ENCODE measurements at places on chromosomes 13 and 19.

GRCh38 chr13:114095486-114095885, 36.9 kb downstream of the RASA3 start:
- DNase-seq, result no peak

GRCh38 chr19:3508771-3509535, 2.8 kb downstream of the FZR1 start:
- no peak for DNase-seq

- DNase-seq, result peak; percentile 4
Observed at GRCh38 chr13:105343134-105343806, 1192.2 kb downstream of the EFNB2 start.

DNA sequence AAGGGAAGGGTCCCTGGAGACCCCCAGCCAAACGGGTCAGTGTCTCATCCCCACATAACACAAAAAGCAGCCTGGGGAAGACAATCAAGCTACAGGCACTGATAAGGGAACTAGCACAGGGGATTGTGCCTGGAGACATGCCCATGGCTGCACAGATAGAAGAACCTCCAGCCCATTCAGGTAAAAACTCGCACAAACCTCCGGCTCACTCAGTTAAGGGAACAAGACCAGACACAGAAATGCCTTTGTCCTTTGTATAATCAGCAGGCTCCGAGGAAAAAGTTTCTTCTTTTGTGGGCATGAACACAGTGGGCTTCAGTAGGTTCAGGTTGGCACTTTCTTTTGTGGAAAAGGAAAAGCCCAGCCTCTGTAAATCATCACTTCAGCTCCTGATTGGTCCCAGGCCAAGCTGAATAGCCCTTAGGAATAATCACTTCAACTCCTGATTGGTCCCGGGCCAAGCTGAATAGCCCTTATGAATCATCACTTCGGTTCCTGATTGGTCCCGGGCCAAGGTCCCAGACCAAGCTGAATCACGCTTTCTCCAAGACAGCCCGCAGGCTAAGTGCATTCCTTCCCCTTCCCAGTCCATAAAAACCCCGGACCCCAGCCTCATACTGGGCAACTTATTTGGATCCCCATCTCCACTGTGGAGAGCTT, 5.0 kb upstream of the ZNF230 start:
- no peak for DNase-seq

GRCh38 chr13:72617951-72618350, 109.5 kb downstream of the MZT1 start:
- DNase-seq, result no peak

DNA sequence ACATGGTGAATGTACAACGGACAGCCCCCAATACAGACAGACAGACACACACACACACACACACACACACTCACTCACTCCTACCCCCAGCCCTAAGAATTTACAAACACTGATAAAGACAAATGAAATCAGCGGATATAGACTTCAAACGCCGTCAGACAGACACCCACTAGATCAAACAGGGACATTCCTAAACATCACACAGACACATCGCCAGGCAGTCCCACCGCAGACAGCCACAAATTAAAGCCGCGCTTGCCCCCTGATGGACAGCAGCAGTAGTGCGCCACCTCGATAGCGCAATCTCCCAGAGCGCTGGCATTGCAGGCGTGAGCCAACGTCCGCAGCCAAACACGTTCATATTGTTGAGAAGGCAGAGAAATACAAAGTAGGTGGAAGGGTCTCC, 24.7 kb upstream of the ADGRE1 start:
- peak; percentile 38 for DNase-seq

GRCh38 chr13:77184455-77184854, 142.4 kb downstream of the MYCBP2 start:
- DNase-seq, result no peak

DNA sequence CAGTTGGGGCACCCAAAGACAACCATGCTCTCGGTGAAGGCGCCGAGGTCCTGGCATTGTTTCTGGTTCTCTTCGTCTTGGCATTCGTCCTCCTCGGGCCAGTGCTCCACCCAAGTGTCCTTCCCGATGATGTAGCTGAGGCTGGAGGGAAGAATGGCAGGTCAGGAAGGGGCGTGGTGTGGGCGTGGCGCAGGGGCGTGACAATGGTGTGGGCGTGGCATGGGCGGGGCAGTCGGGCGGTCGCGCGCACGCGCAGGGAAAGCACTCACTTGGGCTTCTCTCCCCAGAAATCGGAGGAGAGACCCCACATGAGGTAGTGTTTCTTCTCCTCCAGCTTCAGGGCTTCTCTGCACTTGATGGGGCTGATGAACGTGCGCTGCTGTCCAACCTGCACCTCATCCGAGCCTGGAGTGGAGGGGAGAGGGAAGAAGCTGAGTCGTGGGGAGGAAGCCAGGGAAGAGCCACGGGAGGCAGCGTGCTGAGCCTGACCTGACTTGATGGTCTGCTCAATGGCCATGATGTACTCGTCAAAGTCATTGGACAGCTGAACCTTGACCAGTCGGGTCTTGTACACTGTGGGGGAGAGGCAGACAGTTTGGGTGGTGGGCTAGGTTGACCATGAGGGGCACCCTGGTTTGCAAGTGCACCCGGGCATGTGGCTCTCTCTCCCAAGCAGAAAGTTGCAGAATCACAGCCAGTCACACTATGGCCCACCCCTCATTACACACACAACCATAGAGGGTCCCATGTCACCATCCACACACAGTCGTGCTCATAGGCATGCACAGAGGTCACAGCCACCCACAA, 8.1 kb upstream of the TNFSF14 start:
- no peak for DNase-seq

DNA sequence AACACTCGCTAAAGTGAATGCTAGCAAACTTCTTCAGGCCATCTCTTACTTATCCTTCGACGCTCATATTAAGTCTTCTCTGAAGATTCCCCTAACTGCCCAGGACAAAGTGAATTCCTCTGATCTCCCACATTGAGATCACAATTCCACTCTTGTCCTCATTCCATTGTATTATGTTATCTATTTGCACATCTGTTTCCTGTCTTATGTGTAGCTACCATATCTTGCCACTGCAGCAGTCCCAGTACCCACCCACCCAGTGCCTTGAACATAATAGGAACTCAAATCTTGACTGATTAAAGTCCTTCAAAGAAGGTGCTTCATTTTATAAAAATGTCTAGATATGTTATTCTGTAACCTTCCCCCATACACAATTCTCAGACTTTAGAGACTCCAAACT, 702.3 kb downstream of the DIAPH3 start:
- DNase-seq, result no peak

DNA sequence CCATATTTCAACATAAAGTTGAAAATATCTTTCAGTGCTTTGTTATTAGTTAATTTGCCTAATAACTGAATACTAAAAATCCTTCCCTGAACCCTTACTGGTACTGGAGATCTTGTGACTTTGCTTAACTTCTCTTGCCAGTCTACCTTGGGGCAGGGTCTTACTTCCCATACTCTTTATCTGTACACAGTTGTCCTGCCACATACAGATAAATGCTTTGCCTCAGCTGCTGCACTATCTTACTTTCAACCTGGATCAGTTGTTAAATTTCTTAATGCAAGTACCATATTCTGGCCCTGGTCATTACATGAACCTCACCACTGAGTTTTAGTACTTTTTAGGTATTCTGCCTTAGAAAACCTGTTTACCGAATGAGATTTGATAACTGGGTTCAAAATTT, 107.6 kb downstream of the PIBF1 start:
- no peak for DNase-seq

GRCh38 chr13:96421314-96421713, 331.4 kb downstream of the HS6ST3 start:
- no peak for DNase-seq

GRCh38 chr19:30281906-30282305, 90.3 kb upstream of the ZNF536 start:
- no peak for DNase-seq

GRCh38 chr13:87941226-87941625, 270.1 kb downstream of the SLITRK5 start:
- no peak for DNase-seq

DNA sequence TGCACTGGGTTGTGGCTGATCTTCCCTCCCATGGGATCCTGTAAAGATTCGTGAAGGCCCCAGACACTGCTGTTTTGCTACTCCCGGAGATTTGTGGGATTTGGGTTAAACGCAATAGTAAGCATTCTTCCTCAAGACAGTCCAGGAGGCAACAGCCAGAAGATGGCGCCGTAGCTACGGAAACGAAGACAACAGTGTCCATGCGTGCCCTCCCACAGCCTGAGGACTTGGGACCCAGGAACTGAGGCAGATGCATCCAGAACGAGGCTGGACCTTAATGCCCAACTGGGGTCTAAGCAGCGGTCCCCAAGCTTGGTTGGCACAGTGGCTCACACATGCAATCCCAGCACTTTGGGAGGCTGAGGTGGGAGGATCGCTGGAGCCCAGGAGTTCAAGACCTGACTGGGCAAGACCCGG, 57.6 kb upstream of the ZNF507 start:
- DNase-seq, result no peak

GRCh38 chr19:36837906-36838783, at the start of gene ZNF790:
ZNF790 (minus strand) TSS chr19:36838387; CDS start chr19:36825619, 12,768 bp downstream.
- peak; percentile 59 for DNase-seq

DNA sequence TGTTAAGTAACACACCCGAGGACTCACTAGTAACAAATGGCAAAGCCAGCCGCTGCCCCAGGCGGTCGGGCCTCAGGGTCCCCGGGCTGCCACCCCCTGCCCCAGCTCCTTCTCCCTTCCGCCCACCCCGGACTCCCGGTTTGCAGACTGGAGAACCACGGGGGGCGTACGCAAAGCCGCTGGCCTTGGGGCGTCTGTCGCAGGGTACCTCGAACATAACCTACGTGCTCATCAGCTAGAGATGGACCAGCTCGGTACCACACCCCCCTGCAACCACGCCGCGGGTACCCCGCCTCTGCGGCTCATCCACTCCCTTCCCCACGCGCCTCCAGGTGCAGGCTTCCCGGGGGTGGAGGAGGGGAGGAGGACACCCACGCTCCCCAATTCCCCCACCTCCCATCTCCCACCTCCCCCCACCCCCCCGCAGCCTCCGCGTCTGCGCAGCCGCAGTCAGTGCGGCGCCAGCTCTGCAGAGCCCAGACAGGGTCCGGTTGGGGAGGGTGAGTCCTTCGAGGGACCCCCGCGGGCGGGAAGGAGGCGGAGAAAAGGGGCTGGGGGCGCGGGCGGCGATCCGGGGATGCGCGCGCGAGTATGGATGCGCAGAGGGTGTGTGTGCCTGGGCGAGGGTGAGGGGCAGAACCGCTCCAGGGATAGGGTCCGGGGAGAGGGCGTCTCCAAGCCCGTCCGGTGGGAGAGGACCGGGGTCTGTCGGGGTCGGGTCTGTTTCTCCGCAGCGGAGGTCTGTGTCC, at the start of gene SMIM17:
SMIM17 (plus strand) TSS at position 449 of the 749 bp plus-strand sequence. CDS start 2,509 bp downstream, outside the sequence.
- no peak for DNase-seq

DNA sequence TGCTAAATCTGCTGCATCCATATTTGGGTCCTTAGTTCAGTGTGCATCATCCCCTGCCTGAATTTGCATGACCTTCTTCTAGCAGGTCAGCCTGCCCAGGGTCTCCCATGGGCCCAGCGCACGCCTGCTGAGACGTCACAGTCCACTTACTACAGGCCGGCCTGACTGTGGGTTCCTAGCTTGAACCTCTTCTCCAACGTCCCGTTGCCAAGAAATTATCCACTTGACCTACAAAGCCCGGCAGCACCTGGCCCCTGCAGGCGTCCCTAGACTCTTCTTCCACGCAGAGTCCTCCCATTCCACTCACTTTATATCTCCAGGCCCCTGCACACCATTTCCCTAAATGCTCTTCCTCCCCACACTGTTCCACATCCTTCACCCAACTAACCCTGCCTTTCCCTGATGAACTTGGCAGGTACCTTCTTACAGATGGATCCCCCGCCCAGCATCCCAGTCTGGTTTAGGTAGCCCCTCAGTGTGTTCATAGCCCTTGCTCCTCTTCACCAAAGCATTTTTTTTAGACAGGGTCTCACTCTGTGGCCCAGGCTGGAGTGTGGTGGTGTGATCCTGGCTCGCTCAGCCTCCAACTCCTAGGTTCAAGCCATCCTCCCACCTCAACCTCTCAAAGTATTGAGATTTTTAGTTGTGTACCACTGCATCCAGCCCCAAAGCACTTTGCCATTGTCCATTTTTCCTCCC, 155.0 kb upstream of the SOX1 start:
- DNase-seq, result no peak

- DNase-seq, result no peak
Observed at GRCh38 chr19:32287086-32287485, 58.3 kb upstream of the ZNF507 start.

- DNase-seq, result no peak
Observed at GRCh38 chr13:36954542-36954941, 34.5 kb upstream of the SMAD9 start.

DNA sequence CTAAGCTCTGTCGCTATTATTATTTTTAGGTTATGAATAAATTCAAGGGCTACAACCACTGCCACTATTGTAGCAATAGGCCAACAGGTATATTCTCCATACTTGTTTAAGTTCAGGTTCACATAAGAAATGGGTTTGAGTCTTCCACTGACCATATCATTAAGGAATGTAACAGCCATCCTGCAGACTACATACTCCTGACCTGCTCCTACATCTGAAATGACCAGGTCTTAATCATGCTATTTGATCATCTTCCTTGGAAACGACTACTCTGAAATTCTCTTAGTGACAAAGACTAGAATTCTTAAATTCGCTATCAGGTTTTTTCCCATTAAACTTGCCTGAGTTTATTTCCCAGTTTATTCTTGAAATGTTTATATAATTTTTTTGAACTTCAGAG, 66.8 kb downstream of the IPO5 start:
- DNase-seq, result no peak

DNA sequence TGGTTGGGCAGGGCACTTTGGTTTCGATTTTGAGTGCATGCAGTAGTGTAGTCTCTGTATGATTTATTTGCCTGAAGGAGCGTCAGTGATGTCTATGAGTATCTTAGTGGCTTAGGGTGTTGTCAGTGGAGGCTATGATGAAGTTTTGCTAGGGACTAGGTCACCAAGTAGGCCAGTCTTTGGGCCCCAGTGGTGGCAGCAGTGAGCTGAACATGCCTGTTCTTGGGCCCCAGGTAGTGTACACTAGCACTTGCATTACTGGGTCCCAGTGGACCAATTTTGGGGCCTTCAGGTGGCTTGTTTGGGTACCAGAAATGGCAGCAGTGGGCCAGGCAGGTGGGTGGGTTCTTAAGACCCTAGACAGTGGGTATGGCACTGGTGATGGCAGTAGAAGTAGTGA, 598.7 kb upstream of the SPRY2 start:
- no peak for DNase-seq

GRCh38 chr19:3518255-3518654, 12.1 kb downstream of the FZR1 start:
- no peak for DNase-seq

Measured in NCI-H446 treated with DMSO at 0.1 percent for 48 hours (cell line).